Tibial nerve (tissue), 4 donors: ENCODE measurements at places on chromosomes 2 and 18.
A peak's percentile ranks its signal among the peaks of the same experiment; 100 is the strongest.

- DNase-seq = no peak
These were observed 13.8 kb upstream of the SATB2 start for GRCh38 chr2:199471443-199472057.

GRCh38 chr2:45272549-45273265, 263.5 kb upstream of the SIX2 start:
- no peak for DNase-seq

- no peak for DNase-seq
These were observed 518.9 kb upstream of the RAB6C start for GRCh38 chr2:129460299-129461198.

- DNase-seq = no peak
These were observed 356.3 kb upstream of the PKDCC start for GRCh38 chr2:41691561-41691960.

GRCh38 chr18:38751898-38752297, 1186.3 kb upstream of the CELF4 start:
- no peak for DNase-seq

GRCh38 chr18:76374330-76375281, 120.4 kb downstream of the ZNF516 start:
- DNase-seq = no peak

DNA sequence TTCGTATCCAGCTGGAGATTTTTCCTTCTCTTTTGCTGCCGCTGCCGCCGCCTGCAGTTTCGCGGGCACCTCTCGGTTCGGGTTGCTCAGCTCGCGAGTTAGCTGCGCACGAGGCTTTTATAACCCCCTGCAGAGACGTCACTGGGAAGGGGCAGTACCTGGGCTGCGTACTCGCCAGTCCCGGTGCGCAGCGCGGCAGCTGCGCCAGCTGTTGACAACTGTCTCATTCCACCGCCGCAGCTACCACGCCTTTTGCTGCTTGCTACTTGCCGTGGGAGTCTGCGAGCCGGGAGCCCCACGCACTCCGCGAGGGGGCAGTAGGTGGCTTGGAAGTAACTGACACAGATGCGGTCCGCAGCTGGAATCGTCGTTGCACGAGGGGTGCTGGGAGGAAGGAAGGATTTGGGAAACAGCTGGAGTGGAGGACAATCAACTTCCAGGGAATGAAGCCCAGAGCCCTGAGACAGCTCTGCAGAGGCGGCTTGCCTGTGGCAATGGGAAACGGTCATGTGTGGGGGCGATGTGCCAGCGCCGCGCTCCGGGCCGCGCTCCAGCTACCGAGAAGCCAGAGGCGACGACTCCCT, at the start of gene TACR1:
Gene TACR1, minus strand, starts transcription at position 93 of the 584 bp plus-strand sequence. CDS start 586 bp downstream, outside the sequence.
- DNase-seq = peak; percentile 50

- peak; percentile 45 for DNase-seq
These were observed 47.1 kb upstream of the SELENOI start for GRCh38 chr2:26298638-26299393.

DNA sequence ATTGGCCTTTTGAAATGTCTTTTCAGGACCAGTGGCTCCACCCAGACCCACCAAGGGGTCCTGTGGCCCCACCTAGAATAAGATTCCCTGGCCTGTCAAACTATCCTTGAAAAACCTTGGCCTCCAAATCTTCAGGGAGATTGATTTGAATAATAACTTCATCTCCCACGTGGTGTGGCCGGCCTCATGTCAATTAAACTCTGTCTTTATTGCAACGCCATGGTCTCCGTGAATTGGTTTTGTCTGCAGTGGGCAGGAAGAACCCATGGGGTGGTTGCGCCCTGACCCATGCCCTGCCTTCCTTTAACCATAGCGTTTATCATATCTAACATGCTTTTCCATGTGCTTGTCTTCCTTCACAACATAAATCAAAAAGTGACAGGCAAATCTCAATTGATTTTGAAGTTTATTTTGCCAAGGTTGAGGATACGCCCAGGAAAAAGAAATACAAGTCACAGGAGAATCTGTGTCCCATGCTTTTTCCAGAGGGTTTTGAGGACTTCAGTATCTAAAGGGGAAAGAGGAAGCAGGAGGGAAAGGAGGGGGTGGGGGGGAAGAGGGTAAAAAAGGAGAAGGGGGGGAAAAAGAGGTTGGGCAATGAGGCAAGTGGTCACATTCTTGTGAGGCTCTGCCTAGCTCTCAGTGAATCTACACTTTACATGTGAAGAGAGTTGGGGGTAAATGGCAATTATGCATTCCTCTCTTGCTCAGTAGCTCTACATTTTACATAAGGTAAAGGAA, 66.5 kb upstream of the CABLES1 start:
- no peak for DNase-seq

GRCh38 chr2:1632002-1632348, 112.3 kb downstream of the PXDN start:
- no peak for DNase-seq

DNA sequence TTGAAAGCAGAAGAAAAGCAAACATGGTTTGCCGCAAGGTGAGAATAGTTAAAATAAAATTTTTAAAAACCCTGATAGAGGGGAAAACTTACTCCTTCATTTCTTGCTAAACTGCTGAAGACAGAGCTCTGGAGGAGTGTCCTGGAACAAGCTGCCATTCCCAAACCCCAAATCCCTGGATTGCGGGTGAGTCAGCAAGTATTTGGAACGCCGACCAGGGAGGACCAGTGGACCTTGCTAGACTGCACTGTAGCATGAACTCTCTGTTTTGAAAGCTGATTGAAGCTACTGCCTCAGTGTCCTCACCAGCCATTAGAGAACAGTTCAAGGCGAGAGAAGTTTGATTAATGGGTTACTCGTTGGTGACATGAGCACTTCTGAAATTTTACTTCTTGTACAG, 99.4 kb upstream of the RASGRP3 start:
- DNase-seq = peak; percentile 55

- DNase-seq = no peak
These were observed 189.0 kb downstream of the GALNT1 start for GRCh38 chr18:35770376-35771014.

DNA sequence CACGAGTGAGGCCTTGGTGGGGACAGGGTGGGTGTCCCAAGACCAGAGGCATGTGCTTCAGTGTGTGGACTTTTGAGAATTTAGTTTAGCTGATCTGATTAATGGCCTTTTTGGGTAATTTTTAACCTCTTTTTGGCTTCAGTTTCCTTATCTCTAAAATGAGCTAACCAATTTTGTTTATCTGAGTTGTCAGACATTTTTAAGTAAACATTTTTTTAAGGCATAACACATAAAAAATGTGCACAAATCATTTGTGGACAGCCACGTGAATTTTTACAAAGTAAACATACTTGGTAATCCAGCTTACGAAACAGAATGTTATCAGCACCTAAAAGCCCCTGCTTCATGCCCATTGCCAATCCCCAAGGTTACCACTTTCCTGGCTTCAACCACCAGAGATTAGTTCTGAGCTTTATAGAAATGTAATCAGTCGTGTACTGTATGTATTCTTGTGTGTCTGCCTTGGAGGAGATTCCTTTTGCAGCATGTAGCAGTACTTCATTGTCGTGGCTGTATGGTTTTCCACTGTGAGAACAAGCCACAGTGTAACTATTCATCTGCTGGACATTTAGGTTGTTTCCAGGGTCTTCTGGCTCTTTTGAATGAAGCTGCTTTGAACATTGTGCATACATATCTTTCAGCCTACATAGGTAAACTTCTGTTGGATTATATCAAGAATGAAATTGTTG, 8.4 kb upstream of the INO80C start:
- no peak for DNase-seq

DNA sequence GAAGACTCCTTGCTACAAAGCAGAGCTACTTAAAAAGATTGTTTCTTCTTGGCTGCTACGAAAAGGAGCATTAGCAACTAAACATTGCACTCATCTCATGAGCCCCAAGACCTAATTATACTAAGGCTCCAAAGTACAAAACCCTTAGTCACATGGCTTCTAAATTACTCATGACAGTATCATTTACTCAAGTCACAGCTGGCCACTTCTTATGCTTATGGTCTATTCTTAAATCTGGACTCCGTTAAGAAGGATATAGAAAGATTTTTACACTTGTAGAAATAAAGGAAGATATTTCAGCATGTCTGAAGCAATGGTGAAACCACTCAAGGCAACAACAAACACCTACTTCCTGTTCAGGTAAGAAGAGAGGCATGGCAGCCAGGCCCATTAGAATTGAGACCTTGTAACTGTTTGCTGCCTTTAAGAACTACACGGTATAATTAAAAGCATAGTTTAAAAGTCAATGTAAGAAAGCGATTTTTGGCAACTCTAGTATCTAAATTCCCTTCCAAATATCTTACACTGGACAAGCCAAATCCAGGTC, 12.7 kb downstream of the ANKRD44 start:
- DNase-seq = no peak

DNA sequence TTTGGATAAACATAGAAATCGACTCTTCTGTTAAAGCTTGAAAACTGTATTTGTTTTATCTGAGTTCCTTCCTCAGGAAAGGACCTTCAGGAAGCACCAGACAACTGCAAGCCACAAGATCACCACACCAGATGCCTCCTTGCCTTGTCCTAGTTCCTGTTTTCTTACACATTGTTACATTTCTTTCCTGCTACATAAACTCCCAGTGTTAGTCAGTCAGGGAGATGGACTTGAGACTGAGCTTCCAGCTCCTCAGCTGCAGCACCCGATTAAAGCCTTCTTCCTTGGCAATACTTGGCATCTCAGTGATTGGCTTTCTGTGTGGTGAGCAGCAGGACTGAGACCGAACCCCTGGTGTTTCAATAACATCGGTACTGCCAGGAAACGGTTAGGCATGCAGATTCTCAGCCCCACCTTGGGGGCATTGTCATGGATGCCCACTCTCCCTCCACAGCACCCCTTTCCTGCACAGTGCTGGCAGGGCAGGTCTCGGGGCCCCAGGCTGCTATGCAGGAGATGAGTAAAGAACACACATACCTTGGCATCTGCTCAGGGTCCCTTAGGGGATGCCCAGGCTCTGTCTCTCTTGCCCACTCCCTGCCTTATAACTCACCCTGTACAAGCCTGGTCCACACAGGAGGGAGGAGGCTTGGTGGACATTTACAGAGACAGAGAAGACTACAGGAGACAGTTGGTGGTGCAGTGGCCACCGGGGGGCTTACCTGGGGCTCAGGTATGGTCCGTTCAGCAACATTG, 32.6 kb downstream of the ANKMY1 start:
- no peak for DNase-seq

GRCh38 chr2:156562124-156562523, 125.9 kb downstream of the GPD2 start:
- no peak for DNase-seq

- no peak for DNase-seq
These were observed 8.7 kb upstream of the AGFG1 start for GRCh38 chr2:227462972-227463931.
